ENCODE measurements at places on chromosomes 5 and 9. TPM values are rescaled to one million over a fixed set of nuclear protein-coding genes. Genes with fewer than 3 reads are reported as not detected.

The RMI1 gene
- 26.8 TPM for polyA plus RNA-seq

GRCh38 chr5:29382780-29383179, 1810.7 kb upstream of the CDH6 start:
- DNase-seq, result no peak

- DNase-seq, result no peak
These were observed 119.9 kb downstream of the KDM4C start for GRCh38 chr9:6877671-6878161.

DNA sequence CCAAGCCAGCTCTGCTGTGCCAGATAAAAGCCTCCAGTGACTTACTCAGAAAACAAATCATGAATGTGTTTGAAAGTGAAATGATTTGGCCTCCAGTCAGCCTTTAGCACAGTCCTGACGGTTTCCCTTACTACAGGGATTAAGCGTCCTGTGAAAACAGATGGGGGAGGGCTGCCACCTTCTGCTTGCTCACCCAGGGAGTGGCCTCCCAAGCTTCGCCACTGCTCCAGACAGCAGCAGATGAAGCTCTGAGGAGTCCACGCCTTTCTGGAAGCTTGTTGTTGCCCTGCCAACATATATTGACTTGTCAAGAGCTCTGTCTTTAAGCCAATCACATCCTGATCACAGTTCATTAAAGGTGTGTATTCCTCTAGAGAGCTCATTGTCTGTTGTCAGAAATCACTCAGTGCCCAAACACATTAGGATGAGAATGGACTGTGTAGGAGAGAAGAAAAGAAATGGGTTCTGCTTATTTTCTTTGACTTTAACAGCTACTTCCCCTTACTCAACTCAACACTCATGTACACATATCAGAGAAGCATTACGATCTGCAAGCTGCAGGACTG, 4.9 kb upstream of the FYB1 start:
- no peak for DNase-seq

- no peak for DNase-seq
These were observed 42.1 kb upstream of the CDH18 start for GRCh38 chr5:20030125-20030524.
